Femur (tissue), 1 donor: ENCODE measurements at places on chromosomes 12 and 14.

DNA sequence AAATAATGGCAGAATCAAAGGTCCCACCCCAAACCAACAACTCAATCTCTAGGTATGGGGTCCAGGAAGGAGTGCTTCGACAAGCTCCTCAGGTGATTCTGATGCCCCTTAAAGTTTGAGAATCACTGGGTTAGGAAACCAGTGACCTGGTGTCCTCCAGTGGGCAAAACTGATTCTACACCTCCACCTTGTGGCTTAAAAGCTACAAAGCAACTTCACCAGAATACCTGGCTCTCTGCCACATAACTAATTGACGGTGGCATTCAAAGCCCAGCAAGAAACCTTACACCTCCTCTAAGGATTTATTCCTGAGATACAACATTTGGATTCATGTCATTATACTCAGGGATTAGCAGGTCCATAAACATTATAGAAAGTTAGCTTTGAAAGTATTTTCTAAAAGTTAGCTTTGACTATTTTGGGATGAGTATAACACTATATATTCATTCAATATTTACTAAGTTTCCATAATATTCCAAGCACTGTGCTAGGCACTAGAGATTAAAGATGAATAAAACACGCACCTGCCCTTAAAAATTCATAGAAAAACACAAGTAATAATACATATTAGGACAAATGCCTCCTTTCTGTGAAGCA, 45.4 kb downstream of the DCAF5 start:
- peak; percentile 56 for DNase-seq

- DNase-seq: peak; percentile 90
Observed at GRCh38 chr12:6872073-6873048, 742 bp downstream of the SPSB2 start.

DNA sequence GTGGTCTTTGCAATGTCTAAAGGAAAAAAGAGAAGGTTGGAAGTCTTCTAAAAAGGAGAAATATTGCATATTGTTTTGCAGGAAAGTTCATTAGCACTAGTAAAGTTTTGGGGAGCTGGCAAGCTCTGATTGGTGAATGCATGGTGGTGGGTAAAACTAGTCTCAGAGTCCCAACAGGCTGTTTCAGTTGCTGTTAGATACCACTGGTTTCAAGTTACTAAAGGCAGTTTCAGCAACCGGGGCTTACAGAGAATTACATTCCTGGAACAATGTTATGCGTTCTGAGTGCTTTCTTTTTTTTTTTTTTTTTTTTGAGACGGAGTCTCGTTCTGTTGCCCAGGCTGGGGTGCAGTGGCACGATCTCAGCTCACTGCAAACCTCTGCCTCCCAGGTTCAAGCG, 208.2 kb downstream of the EPS8 start:
- DNase-seq: no peak

DNA sequence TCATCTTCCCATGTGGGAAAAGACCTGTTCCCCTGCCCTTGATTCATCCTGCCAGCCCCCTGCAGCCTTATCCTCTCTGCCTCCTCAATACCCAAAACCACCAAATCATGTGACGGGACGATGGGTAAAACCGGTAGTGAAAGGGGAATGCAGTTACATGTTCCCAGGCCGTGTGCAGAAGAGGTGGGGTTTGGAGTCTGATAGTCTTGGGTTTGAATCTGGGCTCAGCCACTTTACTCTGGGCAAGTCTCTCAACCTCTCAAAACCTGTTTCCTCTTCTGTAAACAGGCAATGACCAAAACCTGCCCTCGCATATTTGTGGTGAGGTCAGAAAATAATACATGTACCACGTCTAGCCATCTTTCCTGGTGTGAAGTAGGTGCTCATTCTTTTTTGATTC, 123.0 kb downstream of the PLXNC1 start:
- DNase-seq: no peak

DNA sequence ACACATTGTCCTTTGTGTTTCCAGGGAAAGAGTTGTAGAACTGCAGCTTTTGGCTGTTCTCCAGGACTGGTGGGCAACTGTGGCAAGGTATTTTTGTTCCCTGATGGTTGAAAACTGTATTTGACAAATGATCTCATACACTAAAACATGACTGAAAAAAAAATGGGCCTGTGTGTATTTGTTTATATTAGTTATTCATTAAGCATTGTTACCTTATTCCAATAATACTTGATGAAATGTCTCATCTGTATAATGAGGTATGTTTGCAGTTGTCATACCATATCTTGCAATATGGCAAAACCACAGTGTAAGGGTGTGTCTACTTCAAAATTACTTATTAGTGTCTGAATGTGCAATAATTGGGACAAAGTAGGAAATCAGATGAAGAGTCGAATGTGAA, 479.4 kb upstream of the NOVA1 start:
- DNase-seq: no peak

- no peak for DNase-seq
Observed at GRCh38 chr14:71943695-71944018, 11.4 kb downstream of the RGS6 start.
